ENCODE measurements at places on chromosomes 2 and 18. TPM values are rescaled to one million over a fixed set of nuclear protein-coding genes. Genes with fewer than 3 reads are reported as not detected.

Gene COL4A4
- total RNA-seq: 1.7 TPM

Gene ACMSD
- not detected for total RNA-seq

Gene VWA3B
- total RNA-seq: not detected

Gene SERPINB5
- not detected for total RNA-seq

Measured in subcutaneous adipose tissue (tissue), 4 donors.